Stimulated activated CD8-positive, alpha-beta memory T cell treated with anti-CD3 and anti-CD28 coated beads, Interleukin-4, amount 100 ng/mL, for 24 hours (primary cell): ENCODE measurements at places on chromosomes 1 and 21.

DNA sequence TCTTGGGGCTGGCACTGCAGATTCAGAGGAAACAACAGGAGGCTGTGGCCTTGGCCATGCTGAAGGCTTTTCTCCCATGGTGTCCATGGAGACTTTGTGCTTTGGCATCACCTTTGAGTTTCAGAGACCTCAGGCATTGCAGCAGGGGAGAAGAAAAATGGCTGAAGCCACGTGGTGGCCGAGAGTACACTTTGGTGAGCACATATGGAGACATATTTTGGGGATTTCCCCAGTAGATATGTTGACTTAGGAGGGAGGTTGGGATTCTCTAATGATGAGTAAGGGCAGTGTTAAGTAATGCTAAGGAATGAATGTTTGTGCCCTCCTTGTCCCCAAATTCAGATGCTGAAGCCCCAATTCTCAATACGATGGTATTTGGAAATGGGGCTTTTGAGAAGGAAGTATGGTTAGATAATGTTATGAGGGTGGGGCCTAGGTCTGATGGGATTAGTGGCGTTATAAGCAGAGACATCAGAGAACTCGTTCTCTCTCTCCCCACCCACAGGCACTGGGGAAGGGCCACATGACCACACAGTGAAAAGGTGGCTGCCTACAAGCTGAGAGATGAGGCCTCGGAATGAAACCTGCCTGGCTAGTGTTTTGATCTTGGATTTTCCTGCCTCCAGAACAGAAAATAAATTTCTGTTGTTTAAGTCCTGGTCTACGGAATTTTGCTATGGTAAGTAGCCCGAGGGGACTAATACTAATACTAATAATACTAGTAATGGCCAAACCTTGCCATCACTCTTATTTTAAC, 98.6 kb downstream of the TBX19 start:
- no peak for DNase-seq

DNA sequence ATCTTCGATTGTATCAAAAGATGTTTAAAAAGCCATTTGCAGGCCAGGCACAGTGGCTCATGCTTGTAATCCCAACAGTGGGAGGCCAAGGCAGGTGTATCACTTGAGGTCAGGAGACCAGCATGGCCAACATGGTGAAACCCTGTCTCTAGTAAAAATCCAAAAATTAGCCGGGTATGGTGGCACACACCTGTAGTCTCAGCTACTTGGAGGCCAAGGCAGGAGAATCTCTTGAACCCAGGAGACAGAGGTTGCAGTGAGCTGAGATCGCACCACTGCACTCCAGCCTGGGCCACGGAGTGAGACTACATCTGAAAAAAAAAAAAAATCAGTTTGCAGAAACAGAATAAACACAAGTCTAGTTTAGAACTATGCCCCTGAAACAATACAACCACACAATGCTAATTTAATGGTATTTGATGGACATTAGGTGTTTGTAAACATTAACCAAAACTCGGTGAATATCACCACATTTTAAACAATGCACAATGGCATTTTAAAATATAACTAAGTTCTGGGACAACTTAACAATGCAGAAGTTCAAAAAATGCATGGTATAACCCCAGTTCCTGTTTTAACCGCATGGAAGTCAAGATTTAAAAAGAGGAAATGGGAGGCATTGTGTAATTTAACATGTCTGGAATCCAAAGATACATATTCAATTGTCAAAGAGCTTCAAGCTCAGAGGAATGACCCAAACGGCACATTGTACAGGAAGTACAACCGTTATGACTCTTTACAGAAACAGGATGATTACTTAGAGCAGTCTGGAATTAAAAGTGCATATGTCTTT, 7.1 kb upstream of the PTTG1IP start:
- DNase-seq: no peak

GRCh38 chr1:225480825-225481434, 53.1 kb upstream of the LBR start:
- peak; percentile 32 for DNase-seq

GRCh38 chr1:115596080-115596780, 45.5 kb upstream of the VANGL1 start:
- no peak for DNase-seq

DNA sequence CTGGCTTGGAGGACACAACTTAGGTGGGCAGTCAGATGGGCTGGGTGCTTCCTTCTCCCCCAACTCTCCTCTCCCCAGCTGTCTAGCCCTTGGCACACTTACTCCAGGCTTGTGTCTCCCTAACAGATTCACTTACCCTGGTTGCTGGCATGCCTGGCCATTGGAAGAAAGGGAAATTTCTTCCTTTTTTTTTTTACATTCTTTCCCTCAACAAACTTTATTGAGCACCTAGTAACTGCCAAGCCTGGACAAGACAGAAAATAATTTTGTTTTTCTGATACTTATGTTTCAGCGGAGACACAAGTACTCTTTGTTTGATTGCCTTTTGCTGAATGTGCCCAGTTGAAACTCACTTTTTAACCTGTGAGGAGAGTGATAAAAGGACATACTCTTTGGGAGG, 144.3 kb upstream of the KCNJ6 start:
- no peak for DNase-seq

DNA sequence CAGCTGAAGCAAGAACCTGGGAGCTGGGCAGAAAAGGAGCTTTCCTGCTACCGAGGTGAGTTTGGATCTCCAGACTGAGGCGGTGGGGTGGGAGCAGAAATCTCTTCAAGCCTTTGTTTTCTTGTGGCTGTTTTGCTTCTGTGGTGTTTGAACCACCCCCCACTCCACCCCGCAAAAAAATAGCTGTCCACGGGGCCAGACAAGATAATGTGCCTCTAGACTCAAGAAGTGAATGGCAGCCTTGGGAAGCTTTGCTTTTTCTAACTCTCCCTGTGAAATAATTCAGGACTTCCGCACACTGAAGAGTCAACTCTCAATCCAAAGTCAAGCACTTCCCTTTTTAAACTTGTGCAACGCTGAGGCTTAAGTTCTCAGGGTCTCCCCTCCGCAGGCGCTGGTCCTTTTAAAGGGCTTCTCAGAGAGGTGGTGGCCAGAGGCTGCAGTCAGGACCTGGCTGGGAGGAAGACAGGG, 159.6 kb upstream of the COA6 start:
- no peak for DNase-seq

DNA sequence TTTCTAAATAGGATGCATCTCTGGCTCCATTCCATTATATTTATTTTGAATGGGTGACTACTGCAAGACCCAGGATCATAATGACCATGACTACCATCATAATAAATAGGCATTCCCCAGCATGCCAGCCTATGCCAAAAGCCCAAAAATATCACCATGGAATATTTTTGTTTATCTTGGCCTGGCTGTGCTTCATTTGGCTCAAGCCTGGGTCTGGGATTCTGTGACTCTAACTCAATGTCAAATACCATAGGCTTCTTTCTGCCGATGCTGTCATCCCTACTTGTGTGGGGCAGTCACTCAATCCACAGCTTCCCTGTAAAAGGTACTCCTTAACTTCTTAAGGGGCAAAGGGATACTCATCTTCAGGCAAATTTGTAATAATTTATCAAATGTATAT, 66.6 kb downstream of the DIRAS3 start:
- no peak for DNase-seq

GRCh38 chr1:30366911-30367310, 356.5 kb downstream of the MATN1 start:
- DNase-seq: no peak

GRCh38 chr1:53315456-53316423, 12.1 kb downstream of the LRP8 start:
- DNase-seq: no peak

- no peak for DNase-seq
These were observed 971.0 kb downstream of the NCAM2 start for GRCh38 chr21:21969211-21969610.

GRCh38 chr1:220032911-220033310, 13.4 kb downstream of the EPRS1 start:
- no peak for DNase-seq

DNA sequence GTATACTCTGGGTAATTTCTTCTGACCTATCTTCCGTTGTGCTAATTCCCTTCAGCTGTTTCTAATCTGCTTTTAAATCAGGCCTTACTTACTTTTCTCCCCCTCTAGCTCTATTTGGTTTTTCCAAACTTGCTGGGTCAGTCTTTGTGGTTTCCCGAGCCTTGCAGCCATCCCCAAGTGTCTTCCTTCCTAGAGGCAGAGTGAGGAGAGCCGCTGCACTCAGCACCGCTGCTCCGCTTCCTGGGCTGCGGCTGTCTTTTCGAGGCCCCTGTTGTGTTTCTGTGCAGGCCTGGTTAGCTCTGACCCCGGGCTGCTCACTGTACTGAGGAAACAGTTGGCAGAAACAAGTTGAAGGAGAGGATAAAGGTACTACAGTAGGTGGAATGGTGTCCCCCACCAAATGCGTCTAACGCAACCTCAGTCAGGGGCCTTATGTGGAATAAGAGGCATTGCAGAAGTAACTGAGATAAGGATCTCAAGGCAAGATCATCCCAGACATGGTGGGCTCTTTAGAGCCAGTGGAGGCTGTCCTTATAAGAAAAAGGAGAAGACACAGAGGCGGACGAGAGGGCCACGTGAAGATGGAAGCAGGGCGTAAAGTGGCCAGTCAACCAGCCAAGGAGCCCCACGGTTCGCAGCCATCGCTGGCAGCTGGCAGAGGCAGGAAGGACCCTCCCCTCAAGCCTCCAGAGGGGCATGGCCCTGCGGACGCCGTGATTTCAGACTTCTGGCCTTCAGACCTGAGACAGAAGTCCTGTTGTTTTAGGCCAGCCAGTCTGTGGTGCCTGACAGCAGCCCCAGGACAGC, 10.5 kb downstream of the WNT9A start:
- no peak for DNase-seq

- DNase-seq: no peak
These were observed 85.1 kb downstream of the CLDN17 start for GRCh38 chr21:30081506-30081905.

DNA sequence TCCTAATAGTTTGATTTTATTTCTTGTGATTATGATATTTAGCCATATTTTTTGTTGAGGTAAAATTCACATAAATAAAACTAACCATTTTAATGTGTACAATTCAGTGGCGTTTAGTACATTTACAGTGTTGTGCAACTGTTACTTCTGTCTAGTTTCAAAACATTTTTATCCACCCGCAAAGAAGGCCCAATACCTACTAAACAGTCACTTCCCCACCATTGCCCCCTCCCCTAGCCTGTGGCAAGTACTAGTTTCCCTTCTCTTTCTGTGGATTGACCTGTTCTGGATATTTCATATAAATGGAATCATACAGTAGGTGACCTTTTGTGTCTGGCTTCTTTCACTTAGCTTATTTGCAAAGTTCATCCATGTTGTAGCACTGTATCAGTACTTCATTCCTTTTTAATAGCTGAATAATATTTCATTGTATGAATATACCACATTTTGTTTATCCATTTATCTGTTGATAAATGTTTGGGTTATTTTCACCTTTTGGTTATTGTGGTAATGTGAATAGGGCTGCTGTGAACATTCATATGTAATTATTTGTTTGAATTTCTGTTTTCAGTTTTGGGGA, 4.1 kb downstream of the FLVCR1 start:
- no peak for DNase-seq

DNA sequence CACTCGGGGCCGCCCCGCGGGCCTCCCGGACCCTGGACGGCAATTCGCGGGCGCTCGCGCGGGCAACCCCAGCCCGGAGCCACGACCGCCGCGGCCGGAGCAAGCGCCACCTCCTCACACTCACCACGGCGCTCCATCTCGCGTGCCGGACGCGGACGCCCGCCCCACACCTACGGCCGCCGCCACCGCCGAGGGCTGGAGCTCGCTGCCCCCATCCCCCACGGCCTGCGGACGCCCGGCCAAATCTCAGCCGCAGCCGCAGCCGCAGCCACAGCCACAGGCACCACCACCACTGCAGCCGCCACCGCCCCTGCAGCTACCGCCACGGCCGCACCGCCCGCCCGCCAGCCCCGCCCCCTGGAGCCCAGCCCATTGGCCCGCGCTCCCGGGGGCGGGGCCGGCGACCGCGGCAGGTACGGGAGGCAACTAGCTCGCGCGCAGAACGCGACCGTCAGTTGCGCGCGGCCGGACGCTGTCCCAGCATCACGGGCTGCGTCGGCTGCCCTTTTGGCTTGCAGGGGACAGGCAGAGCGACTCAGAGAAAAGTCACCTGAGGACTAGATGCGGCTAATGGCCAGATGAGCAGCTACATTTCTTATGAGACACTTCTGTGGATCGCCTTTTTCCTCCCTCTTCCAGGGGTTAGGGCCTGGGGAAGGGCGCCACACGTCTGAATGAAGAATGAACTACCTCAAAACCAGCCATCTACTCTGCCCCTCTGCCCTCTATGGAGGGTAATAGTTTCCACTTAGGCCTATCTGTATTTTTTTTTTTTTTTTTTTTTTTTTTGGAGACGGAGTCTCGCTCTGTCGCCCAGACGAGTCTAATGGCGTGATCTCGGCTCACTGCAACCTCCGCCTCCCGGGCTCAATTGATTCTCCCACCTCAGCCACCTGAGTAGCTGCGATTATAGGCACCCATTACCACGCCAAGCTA, at the start of gene ARHGAP29:
ARHGAP29 (minus strand) TSS at position 294 of the 936 bp plus-strand sequence. CDS start 5,973 bp downstream, outside the sequence.
- peak; percentile 32 for DNase-seq

DNA sequence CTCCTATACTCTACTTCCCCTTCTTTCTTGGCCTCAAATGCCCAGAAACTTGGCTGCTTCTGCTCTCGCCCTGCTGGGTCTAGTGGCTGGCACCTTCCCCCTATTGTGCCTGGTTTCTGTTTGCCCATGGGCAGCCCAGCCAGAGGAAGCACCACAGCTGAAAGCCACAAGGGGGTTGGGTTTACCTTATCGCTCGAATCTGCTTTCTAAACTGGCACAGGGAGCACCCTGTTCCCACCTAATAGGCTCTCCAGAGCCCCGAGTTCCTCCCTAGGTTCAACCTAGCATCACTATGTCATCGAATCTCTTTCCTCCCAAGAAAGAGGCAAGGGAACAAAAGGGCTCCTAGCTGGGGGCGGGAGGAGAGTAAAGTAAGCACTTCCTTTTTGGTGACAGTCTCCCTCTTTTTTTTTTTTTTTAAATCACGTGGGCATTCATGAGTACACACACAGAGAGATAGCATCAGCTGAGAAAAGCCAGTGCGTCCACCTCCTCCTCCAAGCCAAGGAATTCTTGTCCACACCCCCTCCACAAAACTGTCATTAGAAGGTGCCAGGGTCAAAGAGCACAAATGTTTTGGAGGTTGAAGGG, 72.8 kb downstream of the PLEKHA6 start:
- DNase-seq: no peak
